ENCODE measurements at places on chromosomes 1 and 21.

- DNase-seq: no peak
These were observed 63.3 kb downstream of the ERG start for GRCh38 chr21:38434913-38435533.

- DNase-seq: no peak
These were observed 13.6 kb downstream of the DENND1B start for GRCh38 chr1:197761654-197762053.

DNA sequence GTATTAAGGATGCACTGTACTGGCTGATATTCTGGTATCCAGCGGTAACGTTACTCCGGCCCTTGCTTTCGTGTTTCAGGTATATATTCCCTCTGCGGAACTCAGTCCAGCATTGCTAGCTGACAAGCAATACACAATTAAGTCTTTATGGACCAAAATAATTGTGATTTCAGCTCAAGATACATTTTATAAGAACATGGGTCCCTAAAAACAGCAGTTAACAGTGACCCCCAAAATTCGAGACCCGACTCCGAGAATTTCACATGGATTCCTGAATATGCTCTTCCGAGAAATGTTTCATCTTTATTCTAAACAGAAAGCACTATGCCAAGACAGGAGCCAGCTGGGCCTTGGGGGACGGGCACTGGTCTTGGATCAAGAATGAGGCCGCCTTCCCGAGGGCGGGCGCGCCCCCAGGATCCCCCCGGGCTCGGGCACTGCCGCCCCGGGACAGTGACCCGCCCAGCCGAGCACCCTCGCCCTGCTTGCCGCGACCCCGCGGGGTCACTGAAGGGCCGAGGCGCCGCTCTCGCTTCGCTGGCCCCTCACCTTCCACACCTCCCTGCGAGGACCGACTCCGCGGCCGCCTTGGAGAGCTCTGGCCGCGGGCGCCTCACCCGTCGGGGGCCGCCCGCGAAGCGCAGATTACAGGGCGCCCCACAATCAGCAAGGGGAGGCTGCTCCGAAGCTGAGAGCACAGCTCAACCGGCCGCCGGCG, 610 bp downstream of the SCYL3 start:
- DNase-seq: no peak

- no peak for DNase-seq
These were observed 104.0 kb downstream of the NIBAN1 start for GRCh38 chr1:184870319-184870718.

DNA sequence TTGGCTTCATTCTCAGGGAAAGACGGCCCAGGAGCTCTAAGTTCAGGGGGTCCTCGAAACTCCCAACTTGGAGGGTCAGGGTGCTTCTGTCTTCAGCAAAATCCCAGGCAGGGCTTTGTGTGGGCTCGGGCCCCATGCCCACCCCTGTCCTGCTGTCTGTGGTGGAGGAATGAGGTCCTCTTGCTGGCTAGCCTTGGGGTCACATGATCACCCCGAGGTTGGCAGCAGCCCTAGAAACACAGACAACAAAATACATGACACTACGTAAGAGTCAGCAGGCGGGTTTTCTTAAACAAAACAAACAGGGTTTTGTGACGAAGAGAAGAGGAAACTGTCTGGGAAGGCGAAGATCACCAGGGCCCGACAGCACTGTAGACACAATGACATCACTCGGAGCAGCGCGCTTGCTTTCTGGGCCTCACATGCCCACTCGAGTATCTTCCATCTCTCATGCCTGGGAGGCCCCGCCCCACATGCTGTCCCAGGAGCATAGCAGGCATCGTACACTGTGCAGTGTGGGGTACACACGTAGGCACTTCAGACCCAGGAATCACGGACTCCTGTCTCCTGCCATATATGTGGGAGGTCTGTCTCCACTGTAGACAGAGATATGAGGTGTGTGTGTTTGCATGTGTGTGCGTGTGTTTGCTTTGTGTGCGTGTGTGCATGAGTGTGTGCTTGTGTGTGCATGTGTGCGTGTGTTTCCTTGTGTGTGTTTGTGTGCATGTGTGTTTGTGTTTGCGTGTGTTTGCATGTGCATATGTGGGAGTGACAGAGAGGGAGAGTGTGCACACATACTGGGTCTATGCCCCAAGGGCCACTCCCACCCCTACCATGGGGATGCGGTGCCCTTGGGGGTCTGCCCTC, 94.7 kb downstream of the SIK1 start:
- no peak for DNase-seq

- no peak for DNase-seq
These were observed 39.6 kb upstream of the TBX15 start for GRCh38 chr1:119027759-119028158.

DNA sequence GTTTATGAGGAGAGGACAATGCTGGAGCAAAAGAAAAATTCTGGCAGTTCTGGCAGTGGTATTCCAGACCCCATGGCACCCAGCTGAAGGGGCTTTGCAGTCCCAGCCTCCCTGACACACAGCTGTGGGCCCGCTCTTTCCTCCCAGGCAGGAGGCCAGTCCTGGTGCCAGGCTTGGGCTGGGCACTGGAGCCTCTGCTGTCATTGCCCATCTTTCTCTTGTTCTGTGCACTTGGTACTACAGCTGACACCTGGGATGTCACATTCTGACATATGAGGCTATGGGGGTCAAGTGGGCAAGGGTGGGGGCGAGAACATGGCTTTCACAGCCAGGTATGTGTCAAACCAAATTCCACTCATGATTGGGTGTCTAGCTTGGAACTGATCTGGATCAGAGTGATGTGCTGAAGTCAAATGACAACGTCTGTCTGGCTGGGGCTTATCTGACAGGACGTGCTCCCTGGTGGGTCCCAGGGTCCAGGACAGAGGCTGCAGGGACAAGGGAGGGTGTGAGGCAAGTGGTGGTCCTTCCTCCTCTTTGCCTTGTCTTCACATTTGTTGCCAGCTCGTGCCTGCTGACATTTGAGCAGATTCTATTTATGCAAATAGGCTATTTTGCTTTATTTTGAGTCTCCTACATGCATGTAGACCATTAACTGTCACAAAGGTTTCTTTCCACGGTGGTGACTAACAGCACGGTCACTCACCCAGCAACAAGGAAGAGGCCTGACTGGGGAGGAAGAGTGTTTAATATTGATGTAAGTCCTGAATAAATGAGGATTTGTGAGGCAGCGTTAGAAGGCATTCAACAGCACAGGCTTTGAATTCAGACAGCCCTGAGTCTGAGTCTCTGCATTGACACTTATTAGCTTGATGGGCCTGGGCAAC, 336.3 kb downstream of the PBX1 start:
- no peak for DNase-seq

- DNase-seq: no peak
These were observed 35.7 kb downstream of the TTC39A start for GRCh38 chr1:51294566-51295184.

DNA sequence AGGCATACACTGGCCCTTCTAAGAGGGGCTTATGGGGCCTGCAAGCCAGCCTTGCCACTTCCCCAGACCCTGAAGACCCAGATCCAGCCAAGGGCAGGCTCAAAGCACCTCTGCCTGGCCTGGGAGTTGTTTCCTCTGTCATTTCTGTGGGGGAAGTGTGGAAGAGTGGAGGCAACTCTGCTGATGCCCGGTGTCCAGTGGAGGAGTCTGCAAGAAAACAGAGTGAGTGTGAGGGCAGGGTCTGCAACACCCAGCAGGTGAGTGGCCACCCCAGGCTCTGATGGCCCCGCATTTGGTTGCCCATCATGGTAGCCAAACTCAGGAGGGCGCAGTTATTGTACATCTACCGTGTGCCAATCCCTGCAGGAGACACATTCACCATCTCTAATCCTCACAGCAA, 8.4 kb downstream of the CLEC20A start:
- no peak for DNase-seq

GRCh38 chr1:57162607-57163261, 196.9 kb upstream of the C8B start:
- DNase-seq: no peak

GRCh38 chr21:37855647-37856625, 60.3 kb downstream of the KCNJ6 start:
- DNase-seq: no peak

- no peak for DNase-seq
These were observed 2.3 kb downstream of the GART start for GRCh38 chr21:33539616-33540015.
